RKO (cell line): ENCODE measurements at places on chromosomes 6 and 20.
A peak's percentile ranks its signal among the peaks of the same experiment; 100 is the strongest.

- DNase-seq: no peak
These were observed 69.1 kb upstream of the PBOV1 start for GRCh38 chr6:138287144-138287955.

GRCh38 chr6:84428300-84428907, 201.0 kb upstream of the CEP162 start:
- DNase-seq: peak; percentile 57

DNA sequence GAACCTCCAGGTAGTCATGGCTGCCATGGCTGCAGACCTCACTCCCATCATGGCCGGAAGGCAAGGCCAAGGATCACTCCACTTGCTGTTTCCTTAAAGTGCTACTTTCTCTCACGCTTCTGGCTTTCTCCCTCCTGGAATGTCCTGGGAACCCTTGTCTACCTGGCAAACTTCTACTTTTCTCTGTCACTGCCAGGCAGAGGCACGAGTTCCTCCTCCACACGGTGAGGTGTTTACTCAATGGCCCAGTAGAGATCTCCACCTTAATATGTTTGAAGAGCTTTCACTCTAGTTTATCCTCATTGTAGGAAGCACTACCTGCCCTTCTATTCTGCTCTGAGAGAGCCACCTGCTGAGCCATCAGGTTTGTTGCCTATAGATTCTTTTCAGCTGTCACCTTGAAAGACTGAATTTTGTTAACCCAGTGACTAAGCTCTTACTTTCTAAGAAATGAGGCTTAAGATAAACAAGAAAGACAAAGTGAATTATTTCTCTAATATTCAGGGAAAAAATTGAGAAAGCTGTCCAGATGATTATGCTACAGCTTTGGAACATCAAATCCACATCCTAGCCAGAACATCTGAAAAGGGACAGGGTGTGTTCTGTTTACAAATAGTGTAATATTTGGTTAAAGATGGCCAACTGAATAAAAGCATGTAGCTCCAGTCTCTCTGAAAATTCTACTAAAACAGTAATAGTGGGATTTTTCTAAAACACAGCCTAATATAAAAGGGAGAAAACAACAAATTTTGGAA, 54.9 kb downstream of the PLAGL1 start:
- DNase-seq: no peak

DNA sequence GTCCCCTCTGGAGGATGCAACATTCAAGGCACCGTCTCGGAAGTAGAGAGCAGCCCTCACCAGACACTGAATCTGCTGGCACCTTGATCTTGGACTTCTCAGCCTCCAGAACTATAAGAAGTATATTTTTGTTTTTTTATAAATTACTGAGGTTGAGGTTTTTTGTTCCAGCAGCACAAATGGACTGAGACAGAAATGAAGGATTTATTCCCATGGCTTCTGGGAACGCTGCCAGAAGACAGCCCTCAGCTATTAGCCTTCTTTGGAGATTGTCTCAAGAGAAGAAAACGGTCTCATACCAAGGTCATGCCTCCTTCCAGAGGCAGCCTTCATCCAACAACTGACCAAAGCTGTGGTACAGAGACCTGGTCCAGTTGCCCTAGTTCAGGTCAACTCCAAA, 85.4 kb downstream of the CHMP4B start:
- no peak for DNase-seq

DNA sequence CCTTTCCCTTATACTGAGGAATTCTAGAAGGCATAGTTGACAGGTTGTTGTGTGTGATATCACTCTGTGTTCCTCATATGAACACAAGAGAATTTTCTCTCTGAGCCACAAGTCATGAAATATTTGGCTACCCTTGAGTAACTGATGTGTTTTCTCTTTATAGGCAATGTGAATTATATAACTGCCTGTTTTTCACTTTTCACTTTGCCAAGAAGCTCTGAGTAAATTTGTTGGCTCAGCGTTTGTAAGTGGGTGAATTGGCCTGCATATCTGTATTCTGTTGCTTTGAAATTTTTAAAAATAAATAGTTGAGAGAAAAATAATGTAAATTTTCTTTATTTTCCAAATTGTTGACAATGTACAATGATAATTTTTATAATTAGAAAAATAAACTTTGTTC, 5.2 kb upstream of the BTBD9 start:
- no peak for DNase-seq

- DNase-seq: no peak
These were observed 116.0 kb downstream of the LRRC1 start for GRCh38 chr6:53910834-53911233.

GRCh38 chr6:75386050-75386770, 101.6 kb upstream of the TMEM30A start:
- no peak for DNase-seq

DNA sequence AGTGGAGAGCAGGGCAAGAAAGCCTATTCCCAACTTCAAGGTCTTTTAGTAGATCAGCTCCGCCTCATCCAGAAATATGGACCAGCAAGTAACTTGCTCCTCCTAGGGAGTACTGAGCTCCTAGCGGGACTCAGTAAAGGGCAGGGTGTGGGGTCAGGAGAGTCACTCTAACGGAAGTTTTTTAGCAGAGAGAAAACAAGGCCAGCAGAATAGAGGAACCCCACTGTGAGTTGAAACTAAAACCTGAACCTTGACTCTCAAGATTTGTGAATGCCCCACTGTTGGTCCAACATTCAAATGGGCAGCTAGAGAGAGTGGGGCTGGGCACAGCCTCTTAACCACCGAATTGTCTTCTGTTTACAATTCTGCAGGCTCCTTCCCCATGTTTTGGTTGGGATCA, 244.8 kb downstream of the FARS2 start:
- no peak for DNase-seq

- no peak for DNase-seq
These were observed 50.3 kb upstream of the CDKAL1 start for GRCh38 chr6:20483887-20484497.

DNA sequence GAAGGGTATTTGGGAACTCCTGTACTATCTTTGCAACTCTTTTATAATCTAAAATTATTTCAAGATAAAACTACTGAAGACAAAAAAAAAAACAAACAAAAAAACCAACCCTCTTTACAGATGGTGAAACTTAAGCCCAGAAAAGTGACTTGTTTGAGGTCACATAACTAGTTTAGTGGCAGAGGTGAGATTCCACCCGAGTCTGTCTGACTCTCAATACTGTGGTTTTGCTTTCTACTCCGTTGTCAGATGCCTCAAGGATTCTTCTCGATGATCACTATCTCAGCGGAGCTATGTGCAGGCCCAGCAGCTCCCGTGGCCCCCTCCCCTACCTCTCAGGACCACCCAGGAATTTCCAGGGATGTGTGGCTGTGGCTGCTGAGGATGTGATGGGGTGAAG, 36.1 kb upstream of the KCNB1 start:
- no peak for DNase-seq

GRCh38 chr6:34383656-34384320, 8.7 kb downstream of the NUDT3 start:
- DNase-seq: no peak

DNA sequence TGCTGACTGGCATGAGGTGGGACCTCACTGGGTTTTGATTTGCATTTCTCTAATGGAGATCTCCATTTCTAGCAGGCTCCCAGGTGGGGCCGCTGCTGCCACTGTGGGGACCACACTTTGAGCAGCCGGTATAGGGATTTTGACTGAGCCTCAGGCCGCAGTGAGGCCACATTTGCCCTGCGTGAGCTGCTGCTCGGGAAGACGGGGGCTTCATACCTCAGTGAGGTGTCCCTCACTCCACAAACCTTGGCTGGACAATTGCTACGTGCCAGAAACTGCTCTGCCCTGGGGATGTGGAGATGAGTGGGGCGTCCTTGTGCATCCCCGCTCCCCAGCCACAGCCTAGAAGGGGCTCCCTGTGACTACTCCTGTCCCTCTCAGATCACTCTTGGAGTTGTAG, 134.3 kb downstream of the ANKRD60 start:
- no peak for DNase-seq

- no peak for DNase-seq
These were observed 1342.6 kb upstream of the GJE1 start for GRCh38 chr6:140790109-140790508.

DNA sequence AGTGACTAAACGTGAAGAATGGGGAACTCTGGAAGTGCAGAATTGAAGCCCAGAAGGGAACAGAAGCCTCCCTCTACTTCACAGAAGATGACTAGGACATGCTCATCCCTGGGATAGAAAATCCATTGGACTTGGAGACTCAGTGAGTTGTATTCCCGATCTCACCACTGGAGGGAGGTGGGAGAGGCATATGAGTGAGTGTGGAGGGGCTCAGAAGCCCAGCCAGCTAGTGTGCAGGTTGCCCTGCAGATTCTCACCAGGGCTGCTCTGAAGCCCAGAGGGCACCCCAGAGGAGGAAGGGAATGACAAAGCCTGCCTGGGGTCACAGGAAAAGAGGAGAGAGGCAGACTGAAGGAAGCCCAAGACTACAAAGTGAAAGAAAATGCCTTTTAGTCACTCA, 42.1 kb upstream of the HLA-E start:
- peak; percentile 12 for DNase-seq

DNA sequence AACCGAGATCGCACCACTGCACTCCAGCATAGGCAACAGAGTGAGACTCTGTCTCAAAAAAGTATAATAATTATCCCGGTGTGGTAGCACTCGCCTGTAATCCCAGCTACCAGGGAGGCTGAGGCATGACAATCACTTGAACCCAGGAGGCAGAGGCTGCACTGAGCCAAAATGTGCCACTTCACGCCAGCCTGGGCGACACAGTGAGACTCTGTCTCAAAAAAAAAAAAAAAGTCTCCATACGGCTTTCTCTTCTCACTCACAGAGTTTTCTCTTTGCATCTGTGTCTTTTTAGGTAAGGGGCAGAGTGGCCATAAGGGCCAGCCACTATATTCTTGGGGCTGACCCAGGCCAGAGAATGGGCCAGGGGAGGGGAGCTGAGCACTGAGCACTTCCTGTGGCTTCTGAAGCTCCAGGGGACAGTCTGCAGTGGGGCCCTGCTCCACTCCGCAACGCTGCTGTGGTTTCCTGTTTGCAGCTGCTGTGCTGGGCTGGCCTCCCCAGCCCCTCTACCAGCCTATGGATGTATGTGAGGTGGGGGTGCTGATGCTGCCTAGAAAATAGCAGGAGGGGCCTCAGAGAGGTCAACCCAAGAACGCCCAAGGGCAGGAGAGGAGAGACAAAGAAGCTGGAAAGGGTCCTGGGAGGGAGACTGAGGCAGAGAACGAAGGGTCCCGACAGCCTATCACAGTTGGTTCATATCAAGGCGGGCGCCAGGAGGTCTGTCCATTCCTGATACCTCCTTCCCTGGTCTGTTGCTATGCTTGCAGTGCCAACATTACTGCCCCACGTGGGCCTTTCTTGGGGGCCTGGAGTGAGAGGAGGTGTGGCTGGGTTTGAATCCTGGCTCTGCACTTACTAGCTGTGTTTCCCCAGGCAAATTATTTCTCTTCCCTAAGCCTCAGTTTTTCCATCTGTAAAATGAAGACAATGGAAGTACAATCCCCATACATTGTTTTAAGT, 16.0 kb downstream of the SLA2 start:
- no peak for DNase-seq

GRCh38 chr20:58918621-58919020, 62.4 kb upstream of the NELFCD start:
- DNase-seq: no peak

DNA sequence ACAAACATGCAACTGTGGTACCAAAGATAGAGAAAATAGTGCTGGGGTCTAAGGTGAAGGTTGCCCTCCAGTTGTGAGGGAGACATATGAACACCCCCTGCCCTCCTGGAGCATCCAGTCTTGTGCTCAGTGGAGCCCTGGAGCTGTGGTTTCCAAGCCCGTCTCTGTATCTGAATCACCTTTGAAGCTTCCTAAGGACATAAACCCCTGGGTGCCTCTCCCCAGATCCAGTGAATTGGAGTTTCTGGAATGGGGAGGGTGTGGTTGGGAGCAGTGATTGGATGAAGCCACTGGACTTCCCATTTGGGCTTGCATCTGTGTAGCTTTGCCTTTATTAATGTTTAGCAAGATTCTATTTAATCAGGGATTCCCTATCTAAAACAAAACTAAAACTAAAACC, 22.4 kb upstream of the E2F3 start:
- DNase-seq: no peak

DNA sequence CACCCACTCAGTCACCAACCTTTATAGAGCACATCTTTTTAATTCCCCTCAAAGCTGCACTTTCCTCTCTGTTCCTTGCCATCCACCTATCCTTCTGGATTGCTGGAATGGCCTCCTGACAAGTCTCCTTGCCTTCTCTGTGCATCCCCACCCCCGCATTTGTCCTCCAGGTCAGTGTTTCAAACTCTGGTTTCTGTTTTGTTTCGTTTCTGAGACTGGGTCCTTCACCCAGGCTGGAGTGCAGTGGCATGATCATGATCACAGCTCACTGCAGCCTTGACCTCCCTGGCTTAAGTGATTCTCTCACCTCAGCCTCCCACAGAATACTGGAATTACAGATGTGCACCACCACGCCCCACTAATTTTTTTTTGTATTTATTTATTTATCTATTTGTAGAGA, 96.2 kb downstream of the PLCB1 start:
- DNase-seq: no peak

DNA sequence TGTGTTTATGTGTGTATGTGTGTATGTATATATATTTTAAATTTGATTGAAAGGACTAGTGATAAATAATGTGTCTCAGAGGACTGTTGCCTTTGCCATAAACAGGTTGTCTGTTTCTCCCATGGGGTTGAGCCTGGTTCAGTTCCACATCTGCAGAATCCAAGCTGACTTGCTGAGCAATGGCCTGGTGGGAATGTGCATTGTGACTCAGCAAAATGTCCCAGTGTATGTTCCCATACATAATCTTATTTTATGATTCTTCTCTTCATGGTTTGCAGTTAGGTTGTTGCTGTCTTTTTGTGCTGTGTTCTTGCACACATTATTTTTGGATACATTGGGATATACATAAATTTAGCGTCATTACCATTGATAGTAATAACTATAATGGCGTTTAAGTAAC, 115.6 kb upstream of the SLC24A3 start:
- DNase-seq: no peak

- no peak for DNase-seq
These were observed 1.2 kb downstream of the GFRA4 start for GRCh38 chr20:3661814-3662665.

GRCh38 chr6:160919723-160920440, 71.7 kb upstream of the MAP3K4 start:
- DNase-seq: peak; percentile 29

- no peak for DNase-seq
These were observed 110.1 kb downstream of the KIF13A start for GRCh38 chr6:17877196-17877894.

DNA sequence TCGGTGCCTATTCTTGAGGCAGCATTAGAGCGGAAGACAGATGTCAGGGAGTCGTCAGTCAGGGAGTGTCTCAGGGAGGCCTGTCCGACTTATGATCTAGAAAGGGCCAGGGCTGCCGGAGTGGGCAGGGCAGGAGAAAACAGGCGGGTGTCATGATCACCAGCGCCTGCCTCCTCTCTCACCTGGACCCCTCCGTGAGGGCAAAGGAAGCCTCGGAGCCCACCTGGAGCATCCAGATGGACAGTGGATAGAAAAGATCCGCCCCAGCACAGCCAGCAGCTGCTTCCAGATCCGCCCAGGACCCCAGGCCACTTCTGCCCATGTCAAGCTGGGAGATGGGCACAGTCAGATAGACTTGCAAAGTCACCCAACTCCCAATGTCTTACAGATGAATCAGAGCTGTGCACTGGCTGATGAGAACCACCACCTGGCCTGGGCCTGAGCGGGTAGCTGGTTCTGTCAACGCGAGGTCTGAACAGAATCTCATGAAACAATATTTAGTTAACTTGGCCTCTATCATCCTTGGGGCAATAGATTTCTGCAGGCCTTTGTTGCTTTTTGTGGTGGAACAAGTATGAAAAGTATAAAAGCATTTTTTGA, 22.2 kb downstream of the PSMG4 start:
- DNase-seq: no peak

GRCh38 chr6:134165561-134166201, 113.3 kb upstream of the SLC2A12 start:
- no peak for DNase-seq
